LNCaP clone FGC (cell line): ENCODE measurements at places on chromosomes 7 and 10.

DNA sequence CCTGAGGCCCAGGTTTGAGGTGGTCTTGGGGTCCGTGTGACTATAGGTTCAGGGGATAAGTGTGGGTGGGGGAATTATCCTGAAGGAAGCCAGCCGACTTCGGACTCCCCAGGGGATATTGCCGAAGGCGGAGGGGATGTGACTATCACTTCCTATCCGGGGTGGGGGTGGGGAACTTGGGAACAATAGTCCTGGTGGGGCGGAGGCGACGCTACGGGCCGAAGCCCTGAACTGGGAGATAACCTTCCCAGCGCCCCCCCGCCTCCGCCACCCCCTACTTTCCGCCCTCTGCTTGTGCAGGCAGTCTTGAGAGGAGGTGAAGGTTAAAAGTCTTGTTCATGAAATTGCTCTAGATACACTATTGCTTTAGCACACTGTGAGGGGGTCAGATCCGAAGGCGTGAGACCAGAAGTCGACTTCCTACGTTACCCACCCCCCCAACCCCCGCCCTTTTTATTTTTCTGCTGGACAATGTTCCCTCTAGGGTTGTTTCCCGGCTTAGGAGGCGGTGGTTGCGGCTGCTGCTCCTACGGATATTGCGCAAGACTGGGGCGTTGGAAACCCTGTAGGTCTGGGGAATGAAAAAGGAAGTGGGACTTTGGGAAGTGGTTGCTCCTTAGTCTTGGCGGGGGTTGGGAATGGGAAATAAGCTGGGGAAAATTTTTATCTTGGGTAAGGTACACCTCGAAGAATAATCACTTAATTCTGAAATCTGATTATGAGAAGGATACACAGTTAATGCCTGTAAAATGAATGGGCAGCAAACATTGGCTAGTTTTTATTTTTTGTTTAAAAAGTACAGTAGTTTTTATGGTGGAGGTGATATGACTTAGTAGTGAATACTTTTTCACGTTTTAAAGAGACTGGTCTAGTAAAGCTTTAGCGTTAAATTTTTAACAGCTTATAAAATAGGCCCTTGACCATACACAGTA is 1.5 kb downstream of the PTPN12 start:
- peak; percentile 39 for DNase-seq

- DNase-seq: no peak
Observed at GRCh38 chr10:122363311-122363710, 11.2 kb upstream of the PLEKHA1 start.

- no peak for DNase-seq
Observed at GRCh38 chr10:131114846-131115245, 196.7 kb downstream of the TCERG1L start.

DNA sequence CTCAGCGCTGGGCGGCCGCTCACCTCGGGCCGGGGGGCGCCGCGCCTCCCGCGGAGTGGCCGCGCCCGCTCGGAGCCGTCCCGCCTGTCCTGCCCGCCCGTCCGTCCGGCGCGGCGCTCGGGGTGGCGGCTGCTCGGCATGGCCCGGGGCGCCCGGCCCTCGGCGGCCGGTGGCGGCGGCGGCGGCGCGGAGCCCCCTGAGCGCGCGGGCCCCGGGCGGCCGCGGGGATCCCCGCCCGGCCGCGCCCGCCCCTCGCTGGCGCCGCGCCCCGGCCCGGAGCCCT is 338 bp downstream of the SDK1 start:
- DNase-seq: no peak

- DNase-seq: no peak
Observed at GRCh38 chr10:8102708-8103401, 48.4 kb downstream of the GATA3 start.

DNA sequence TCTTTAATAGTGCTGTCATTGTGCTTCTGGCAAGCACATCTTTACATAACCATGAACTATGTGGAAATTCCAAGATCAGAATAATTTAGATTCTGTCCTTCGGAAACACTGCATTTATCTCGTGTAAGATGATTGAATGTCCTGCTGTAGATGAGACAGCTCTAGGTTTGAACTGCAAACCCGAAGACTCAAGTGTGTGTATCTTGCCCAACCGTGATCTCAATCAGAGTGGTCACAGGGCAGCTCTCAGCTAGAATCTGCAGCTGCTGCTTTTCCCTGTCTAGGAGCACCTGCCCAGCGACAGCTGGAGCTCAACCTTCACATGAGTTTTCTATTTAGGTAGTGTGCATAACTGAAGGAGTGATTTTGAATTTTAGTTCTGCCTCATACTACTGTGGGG is 17.5 kb upstream of the KIF20B start:
- no peak for DNase-seq

- no peak for DNase-seq
Observed at GRCh38 chr7:117992635-117993376, 119.6 kb upstream of the CTTNBP2 start.

GRCh38 chr7:3649678-3650440 is 348.8 kb downstream of the SDK1 start:
- DNase-seq: no peak

GRCh38 chr7:38312821-38313220 is 39.4 kb upstream of the TARP start:
- no peak for DNase-seq

- no peak for DNase-seq
Observed at GRCh38 chr7:33850768-33851167, 54.6 kb upstream of the BMPER start.

DNA sequence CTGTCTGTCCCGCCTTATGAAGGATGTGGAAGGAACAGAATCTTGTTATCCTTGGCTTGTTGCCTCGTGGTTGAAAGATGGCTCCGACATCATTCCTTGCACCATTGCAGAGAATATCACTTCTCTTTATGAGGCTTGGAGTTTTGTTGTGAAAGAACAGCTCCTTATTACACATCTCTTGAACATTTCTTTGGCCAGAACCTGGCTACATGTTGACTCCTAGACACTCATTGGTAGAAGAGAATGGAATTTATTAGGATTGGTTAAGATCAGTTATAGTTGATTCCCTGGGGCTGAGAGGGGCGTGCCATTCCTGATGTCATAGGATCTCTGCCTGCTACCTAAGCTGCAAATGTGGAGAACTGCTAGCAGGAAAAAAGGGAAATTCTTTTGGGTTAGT is 180.5 kb upstream of the CTBP2 start:
- DNase-seq: no peak

DNA sequence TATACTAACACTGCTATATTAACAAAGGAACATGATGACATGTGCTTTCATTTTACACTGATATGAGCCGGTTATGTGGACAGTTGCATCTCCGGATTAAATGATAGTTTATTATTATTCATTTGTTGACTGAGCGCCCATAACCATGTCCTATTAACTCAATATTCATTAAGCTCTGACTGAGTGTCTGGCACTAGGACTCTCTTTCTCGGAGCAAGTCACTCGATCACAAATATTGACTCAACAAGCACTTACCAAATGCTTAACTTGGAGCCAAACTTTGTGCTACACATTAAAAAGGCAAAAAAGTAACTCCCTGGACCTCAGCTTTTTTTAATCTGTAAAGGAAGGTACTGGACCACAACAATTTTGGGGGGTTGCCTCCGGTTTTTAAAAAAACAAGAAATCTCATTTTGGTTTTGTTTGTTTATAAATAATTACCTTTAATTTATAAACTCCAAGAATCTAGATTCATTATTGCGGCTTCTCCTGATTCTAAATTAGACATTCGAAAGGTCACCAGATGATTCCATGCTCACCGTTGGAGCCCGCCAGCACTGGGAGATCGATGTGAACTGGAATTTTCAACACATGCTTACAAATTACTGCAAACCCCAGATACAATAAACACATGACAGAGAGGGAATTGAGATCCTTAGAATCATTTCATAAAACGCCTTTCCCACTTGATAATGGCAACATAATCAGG is 8.9 kb upstream of the LYZL1 start:
- DNase-seq: peak; percentile 96

- DNase-seq: no peak
Observed at GRCh38 chr10:79242620-79243152, 104.6 kb upstream of the PPIF start.

DNA sequence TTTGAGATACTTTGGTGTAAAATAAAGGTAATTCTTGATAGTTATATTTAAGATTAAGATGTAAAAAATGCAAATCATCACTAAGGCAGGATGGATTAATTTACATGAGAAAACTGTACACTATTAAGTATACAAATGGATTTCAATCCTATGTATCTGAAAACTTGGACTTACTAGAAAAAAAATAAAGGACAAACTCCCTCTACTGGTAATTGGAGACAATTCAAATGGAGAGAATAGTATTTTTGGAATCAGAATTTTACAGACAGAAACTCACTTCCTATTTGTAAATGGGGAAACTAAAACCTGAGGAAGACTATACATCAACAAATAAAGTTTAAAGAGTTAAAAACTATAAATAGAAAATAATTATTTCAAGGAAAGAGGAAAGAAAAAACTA is 62.6 kb downstream of the CUL2 start:
- DNase-seq: no peak

DNA sequence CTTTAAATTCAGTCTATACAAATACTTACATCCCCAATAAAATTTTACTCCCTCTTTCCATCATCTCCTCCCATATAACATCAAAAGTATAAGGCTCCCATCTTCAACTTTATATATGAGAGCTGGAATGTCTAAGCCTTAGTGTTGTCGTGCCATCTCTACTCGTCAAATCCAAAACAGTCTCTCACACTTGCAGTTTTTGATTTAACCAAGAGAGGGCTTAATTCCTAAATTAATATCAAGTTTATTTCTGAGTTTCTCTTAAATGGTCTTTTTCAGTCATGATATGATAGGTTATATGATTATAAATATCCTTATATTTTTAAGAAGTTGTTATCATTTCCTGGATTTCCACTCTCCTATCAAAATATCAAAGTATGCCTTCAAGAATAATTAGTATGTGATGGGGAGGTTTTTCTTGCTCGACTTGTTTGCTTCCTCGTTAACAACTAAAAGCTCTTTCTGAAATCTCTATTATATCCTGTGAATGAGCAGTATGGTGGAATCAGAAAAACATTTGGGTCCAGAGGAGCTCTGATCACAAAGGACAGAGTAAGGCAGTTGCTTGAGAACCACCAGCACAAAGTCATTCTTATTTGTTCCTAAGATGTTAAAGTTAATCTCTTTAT is 12.5 kb upstream of the LIPK start:
- DNase-seq: no peak

DNA sequence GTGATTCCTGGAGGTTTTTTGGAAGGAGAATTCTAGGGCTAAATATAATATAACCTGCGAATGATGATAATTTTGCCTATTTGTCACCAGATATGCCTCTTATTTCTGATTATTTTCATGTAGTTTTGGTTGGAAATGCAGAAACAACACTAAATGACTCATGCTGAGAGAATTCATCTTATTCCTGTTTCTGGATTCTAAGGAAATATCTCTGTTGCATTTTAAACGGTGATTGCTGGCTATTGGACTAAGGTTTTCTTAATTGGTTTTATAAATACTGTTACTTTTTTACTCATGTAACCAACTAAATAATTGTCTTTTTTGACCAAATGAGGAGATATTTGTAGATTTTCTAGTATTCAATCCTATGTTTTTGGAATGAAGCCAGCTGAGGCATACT is 204.9 kb upstream of the NPSR1 start:
- no peak for DNase-seq
